Cerebellar cortex (tissue), 1 donor: ENCODE measurements at places on chromosomes 1 and 21.

DNA sequence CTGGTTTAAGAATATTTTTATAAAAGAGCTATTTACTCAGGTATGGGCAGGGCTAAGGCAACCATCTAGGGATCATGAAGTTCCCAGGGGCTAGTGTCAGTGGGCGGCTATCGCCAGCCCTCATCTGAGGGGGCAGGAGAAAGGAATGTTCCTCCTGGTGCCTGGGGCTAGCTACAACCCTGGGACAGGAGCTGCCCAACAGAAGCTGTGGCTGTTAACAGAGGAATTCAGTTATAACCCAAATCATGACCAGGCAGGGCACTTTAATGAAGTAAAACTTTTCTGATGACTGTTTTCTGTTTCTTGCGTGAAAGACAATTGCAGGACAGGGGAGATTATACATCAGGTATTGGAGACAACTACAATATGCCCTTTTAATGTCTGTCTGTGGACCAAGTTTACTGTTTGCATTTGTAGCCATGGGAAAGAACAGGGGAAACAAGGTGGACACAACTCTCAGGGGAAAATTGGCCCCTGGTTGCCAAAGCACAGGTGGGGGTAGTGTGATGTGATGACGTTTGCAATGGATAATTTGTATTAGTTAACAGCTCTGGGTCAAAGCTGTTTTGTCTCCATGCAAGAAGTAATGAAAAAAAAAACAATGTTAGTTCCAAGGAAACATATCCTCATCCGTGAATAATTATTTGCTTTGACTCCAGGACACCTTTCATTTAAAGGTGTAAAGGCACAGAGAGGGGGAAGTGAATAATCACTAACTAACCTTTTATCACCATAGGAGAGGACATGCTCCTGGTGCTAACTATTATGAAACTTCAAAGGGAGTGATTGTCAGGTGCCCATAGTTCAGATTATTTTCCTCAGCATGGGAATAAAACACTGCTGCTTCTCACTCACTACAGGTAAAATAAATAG, 105.2 kb downstream of the TSEN15 start:
- no peak for DNase-seq

GRCh38 chr1:3036447-3037280, 15.4 kb downstream of the ACTRT2 start:
- DNase-seq: no peak

DNA sequence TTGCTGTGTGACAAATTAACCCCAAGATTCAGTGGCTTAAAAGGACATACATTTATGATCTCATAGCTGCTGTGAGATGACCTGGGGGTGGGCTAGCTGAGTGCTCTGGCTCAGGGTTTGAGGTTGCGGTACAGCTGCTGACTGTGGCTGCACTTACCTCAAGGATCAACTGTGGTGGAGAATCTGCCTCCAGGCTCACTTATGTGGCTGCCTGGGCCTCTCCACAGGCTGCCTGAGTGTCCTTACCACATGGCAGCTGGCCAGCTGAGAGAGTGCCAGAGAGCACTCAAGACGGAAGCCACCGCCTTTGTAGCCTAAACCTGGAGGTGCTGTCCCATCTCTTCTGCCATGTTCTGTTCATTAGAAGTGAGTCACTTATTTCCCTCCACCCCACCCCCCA, 5.7 kb downstream of the LRRC71 start:
- DNase-seq: no peak

DNA sequence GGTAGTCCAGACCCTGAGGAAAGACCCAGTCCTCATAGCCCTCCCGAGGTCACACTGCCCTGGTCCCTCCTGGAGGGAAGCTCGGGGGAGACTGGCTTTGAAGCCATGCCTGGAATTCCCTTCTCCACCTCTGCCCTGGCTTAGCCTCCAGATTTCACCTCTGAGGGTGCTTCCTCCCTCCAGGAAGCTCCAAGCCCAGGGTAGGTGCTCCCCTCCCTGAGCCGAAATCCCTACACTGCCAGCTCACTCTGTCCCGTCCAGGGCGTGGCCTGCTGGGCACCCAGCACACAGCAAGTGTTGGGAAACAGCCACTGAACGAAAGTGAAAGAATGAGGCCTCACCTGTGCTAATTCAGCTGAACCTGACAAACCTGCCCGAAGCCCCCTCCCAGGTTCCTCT, 6.0 kb upstream of the TNFRSF25 start:
- no peak for DNase-seq

- no peak for DNase-seq
Observed at GRCh38 chr1:22331618-22332423, 119.8 kb upstream of the ZBTB40 start.

DNA sequence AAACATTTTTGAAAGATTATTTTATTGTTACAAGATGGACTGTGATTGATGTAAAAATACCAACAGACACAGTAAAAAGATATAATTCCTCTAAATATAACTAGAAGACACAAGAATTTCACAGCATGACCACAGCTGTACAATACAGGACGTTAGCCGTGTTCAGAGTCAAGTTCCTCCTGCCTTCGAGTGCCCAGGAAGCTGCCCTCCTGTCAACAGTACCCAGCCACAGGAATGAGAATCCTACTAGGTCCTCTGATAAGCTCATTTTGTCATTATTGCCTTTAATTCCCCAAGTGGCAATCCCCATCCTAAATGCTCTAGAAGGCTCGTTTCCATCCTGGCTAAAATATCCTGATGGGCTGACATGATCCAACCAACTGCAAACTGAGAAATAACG, 16.4 kb upstream of the CAPN2 start:
- no peak for DNase-seq

DNA sequence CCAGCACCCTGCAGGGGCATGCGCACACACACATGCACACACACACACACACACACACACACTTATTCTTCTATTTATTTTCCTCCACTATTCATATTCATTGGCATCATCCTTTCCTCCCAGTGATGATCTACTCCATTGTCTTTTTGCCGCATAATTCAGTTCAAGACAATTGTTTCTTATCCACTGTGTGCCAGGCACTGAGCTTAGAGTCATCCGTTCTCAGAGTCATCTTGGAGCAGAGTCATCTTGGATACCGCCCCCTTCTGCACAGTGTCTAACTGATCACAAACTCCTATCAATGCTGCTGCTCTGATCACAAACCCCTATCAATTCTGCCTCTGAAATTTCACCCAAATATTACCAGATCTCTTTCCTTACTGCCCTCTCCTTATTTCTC, 102.8 kb upstream of the PROX1 start:
- no peak for DNase-seq

GRCh38 chr1:201335174-201335870, 42.2 kb downstream of the TNNT2 start:
- no peak for DNase-seq

- no peak for DNase-seq
Observed at GRCh38 chr1:93807311-93807930, 71.6 kb downstream of the DNTTIP2 start.

GRCh38 chr1:159023723-159024122, 14.0 kb downstream of the IFI16 start:
- no peak for DNase-seq

- no peak for DNase-seq
Observed at GRCh38 chr1:91798740-91799139, 87.2 kb downstream of the TGFBR3 start.

GRCh38 chr1:67599085-67599484, 85.9 kb upstream of the GADD45A start:
- DNase-seq: no peak

DNA sequence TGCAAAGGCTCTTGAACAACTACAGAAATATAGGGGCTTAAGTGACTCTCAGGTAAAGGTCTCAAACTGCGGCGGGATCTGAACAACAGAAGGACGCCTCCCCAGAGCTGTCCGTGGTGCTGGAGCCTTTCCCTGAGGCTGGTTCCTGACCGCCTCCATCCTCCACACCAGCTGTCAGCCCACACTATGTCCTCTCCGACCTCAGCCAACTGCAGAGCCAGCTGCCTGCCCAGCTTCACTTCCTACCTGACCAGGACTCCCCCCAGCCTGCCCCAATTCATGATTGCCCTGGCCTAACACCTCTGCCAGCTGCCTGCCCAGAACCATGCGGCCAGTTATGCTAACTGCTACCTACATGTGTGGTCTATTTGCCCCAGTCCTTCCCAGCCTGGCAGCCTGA, 63.6 kb upstream of the ZC3H12A start:
- DNase-seq: no peak

- DNase-seq: no peak
Observed at GRCh38 chr1:182520736-182521135, 68.3 kb downstream of the RNASEL start.

GRCh38 chr1:49181033-49181432, 404.3 kb upstream of the BEND5 start:
- no peak for DNase-seq

- DNase-seq: no peak
Observed at GRCh38 chr1:20626098-20626427, 7.2 kb upstream of the PINK1 start.

DNA sequence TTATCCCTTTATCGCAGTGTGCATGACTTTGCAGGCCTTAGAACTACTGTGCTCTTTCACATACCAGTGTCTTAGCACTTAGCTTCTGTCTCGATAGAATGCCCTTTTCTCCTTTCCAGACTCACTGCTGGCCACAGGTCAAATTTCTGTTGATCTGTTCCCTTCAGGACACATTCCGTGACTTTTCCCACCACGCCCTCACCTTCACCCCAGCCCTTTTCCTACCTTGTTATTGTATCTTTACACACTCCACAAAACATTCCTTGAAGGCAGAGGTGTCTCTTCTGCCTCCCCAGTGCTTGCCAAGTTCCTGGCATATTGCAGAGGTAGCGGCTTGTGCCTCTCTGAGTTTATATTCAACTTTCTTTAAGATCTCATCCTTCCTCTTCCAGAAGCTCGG, 3.7 kb upstream of the IGSF9 start:
- DNase-seq: no peak

GRCh38 chr1:33372677-33373076, 51.8 kb upstream of the A3GALT2 start:
- no peak for DNase-seq

DNA sequence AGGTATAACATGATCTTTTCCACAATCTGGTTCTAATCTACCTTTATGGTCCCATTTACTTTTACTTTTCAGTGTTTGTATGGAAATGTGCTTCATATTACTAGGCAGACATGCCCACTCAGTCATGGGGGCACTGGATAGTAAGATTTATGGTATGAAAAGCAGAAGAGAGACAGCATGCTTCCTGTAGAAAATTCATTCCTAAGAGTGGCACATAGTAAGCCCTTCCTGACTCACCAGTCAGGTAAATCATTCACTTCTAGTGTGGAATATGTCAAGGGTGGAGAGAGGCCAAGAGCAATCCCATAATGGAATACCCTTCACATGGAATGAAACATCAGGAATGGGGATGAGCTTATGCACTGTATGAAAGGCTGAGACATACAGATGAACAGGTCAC, 49.5 kb upstream of the BCL10 start:
- DNase-seq: no peak

GRCh38 chr1:7250176-7250575, 464.9 kb downstream of the CAMTA1 start:
- DNase-seq: no peak

DNA sequence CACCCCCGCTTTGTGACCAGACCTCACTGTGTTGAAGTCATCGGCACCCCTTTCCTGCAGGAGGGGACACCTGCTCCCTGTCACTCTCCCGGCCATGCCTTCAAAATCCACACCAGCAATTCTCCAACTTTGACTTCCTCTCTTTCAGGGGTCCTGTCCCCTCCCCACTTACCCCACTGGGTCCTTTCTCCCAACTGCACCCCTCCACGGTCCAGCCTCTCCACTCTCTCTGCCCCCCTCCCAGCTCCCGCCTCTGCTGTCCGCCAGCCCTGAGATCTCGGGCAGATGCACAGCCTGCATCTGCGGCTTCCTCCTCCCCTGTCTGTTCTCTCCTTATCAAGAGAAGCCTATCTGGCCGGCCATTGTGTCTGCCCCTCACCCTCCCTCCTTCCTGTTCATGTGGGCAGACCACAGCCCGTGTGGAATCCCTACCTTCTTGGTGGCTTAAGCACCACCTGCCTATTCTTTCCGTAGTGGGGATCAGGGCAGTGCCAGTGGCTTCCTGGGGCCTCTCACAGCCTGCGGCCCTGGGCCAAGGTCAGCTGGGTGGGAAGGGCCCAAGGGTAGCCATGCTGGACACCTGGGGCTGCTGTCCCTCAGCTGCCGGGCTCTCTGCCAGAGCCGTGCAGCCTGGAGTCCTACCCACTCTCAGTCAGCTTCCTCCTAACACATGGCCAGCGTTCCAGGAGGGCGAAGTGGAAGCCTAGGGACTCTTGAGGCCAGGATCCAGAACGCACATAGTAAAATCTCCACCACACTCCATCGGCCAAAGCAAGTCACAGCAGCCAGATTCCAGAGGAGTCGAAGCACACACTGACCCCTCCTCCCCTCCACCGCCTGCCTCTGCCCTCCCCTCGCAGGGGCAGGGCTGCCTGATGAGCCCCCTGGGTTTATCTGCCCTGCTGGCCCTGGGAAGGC, 5.1 kb upstream of the HES4 start:
- no peak for DNase-seq
